ENCODE measurements at places on chromosomes 5 and 9.

DNA sequence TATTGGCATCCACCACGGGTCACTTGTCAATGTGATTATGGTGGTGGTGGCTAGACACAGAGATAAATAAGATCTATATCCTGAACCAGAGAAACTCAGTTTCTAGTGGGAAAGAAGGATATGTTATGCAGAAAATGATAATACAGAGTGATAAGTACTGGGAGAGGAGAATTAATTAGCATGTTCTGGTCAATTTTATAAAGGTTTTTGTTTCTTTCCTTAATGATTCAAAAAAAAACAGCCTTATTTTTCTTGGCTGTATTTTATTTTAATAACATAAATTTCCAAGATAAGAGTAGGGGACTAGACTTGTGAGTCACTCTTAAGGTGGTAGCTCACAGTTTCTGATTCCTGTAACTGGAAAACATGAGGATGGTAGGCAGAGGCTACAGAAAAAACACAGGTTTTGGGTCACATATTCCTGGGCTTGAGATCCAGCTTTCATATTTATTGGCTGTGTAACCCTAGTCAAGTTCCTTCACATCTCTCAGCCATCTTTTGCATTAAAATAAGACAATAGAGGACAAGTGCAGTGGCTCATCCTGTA lies 350.3 kb upstream of the RPS23 start:
- DNase-seq: no peak

DNA sequence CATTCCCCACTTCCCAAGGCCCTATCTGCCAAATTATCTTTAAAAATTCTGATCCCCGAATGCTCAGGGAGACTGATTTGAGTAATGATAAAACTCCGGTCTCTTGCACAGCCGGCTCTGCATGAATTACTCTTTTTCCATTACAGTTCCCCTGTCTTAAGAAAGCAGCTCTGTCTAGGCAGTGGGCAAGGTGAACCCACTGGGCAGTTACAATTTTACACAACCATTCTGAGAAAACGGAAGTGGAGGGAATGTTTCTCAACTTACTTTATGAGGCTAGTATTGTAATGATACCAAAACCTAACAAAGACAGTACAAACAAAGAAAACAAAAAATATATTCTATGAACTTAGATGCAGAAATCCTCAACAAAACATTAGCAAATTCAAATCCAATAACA lies 100.0 kb downstream of the MCTP1 start:
- DNase-seq: no peak

GRCh38 chr9:93680443-93681268 lies 104.3 kb downstream of the PHF2 start:
- no peak for DNase-seq

- DNase-seq: peak; percentile 79
These were observed 32.6 kb upstream of the EGFL7 start for GRCh38 chr9:136629879-136630661.

DNA sequence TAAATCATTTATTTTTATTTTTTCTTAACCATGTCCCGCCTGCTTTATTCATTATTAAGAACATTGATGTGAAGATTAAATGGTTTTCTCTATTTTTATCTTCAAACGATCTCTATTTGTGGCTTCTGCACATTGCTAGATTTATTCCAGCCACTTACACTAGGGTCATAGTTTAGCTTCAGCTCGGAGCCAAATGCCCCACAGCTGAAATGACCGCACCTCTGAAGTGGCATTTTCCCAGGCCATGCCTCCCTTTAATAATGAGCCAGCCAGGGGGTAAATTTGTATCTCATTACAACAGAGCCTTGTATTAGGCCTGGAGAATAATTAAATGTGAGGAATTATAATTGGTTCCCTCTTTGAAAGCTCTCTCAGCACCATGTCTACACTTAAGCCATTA lies 89.4 kb downstream of the DOCK8 start:
- DNase-seq: no peak

DNA sequence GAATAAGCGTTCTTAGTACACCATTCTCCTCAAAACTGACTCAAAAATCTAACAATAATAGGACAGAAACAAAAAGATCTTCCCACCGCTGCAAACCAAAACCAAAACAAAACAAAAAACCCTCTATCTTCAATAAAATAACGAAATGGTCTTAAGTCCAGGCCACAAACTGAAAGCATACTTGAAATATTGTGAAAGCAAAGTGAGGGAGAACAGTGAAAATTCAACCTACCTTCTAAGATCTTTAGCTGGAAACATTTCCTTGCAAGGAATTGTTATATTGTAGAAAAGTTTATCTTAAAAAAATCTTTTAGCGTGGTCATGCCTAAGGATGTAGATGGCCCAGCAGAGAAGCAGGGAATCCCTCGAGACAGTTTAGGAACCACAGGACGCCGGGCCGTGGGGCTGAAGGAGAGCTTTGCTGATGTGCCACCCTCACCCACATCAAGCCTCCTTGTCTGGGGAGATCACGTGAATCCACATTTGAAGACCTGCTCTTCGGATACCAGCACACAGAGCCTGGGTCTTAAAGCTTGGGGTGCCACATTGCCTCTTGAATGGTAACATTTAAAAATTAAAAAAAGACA lies 27.8 kb upstream of the LVRN start:
- no peak for DNase-seq

GRCh38 chr5:88955403-88955802 lies 72.4 kb upstream of the MEF2C start:
- no peak for DNase-seq

DNA sequence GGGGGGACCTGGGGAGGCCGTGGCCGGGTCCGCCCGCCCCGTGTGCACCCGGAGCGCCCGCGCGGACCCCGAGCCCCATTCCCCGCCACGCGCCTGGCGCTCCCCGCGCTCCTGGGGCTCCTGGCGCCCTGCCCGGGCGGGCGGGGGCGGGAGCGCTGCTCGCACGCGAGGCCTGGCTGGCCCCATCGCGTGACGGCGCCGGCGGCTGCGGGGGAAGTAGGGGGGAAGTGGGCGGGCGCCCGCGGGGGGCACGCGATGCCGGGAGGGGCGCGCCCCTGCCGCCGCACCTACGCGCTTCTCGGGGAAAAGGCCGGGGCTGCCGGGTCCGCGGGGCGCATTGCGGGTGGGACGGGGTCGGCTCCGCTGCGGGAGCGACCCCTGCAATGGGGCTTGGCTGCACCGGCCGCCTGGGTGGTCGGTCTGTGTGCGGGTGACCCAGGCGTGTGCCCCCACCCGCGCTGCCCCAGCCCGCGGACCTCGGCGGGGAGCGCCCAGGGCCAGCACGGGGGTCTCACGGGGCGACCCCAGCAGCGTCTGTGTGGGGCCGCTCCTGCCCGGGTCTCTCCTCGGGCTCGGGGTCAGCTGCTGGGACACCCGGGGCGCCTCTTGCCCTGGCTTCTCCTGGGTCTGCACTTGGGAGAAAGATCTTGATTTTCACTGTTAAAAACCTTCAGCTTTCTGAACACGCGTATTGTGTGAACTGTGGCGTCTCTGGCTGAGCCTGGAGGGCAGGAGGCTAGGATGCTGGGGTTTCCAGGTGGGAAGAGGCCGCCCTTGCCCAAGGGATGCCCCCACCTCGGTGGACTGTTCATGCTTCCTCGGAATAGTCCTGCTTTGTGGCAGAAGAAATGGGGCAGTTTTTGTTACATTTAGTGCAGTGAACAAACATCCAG lies 52.4 kb downstream of the AHRR start:
- peak; percentile 84 for DNase-seq

- no peak for DNase-seq
These were observed 19.7 kb downstream of the GLRA1 start for GRCh38 chr5:151904909-151905308.

- DNase-seq: no peak
These were observed 233.4 kb upstream of the ITGA1 start for GRCh38 chr5:52554293-52554692.

- DNase-seq: no peak
These were observed 19.6 kb downstream of the CYFIP2 start for GRCh38 chr5:157285310-157286035.

DNA sequence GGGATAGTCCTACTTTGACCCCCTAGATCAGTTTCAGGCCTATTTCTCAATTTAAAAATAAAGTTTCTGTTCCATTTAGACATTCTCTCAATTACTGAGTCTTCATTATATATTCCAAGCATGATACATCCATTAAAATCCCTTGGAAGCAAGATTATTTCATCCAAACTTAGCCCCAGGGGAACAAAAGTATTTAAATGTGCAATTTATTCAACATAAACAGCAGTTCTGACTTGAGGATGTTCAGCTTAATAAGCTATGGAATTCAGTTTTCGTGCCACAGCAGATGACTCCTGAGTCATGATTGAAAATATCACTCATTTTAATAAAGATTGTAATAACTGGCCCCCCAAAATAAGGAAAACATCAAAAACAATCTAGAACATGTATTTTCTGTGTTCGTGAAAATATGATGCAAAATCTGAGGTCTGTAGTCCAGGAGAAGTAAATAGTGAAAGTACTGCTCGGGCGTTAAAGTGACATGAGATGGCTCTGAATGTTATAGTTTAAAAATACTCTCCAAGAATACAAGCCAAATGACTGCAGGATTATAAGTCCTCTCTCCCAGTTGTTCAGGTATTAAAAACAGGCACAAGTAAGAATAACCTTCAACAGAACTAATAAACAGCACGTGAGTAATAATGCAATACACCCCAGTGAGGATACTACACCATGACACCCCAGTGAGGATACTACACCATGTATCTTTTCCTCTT lies 67.1 kb downstream of the RETREG1 start:
- DNase-seq: no peak

DNA sequence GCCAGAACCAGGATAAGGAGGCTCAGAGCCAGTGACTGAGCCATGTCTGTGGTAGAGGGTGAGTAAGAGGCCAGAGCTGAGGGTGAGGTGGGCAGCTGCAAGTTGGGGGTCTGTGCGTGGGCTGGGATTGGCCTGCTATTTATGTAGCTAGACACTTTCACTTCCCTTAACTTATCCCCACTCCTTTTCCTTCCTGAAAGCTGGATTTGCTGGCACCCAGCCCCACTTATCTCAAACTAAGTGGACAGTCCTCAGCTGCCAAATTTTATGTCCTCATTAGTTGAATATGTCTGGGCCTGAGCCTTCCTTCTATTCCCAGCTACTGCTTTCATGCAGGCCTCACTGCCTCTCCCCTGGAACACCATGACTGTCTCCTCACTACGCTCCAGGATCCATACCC lies at the start of gene CCL21:
TSS of gene CCL21 (minus strand) at position 114 of the 400 bp plus-strand sequence. CDS start at position 44, 70 bp downstream.
- no peak for DNase-seq
